ENCODE measurements at places on chromosomes 6 and 20.

GRCh38 chr6:80454197-80454596 is 347.7 kb downstream of the BCKDHB start:
- DNase-seq = no peak

- no peak for DNase-seq
Observed at GRCh38 chr20:62309947-62310756, 7.4 kb downstream of the ADRM1 start.

GRCh38 chr6:78482801-78483552 is 384.4 kb upstream of the IRAK1BP1 start:
- no peak for DNase-seq

DNA sequence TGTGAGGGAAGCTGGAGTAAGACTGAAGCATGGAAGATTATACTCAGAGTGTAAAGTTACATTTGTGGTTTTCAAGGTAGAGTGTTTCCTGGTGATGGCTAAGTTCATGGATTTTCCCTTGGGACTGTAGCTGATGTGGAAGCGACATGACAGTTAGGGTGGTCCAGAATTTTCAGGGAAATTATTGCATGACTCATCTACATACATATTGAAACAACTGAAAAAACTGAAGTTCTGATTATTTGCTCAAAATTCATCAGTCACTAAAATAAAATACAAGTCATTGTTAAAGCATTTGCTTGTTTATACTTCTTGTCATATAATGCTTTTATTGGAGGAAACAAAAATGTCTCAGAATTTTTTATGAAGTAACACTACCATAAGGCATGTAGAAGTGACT is 700.0 kb downstream of the RFPL4B start:
- DNase-seq = no peak

GRCh38 chr20:49446808-49447207 is 35.7 kb downstream of the KCNB1 start:
- no peak for DNase-seq

- no peak for DNase-seq
Observed at GRCh38 chr6:19719691-19720128, 117.5 kb upstream of the ID4 start.

DNA sequence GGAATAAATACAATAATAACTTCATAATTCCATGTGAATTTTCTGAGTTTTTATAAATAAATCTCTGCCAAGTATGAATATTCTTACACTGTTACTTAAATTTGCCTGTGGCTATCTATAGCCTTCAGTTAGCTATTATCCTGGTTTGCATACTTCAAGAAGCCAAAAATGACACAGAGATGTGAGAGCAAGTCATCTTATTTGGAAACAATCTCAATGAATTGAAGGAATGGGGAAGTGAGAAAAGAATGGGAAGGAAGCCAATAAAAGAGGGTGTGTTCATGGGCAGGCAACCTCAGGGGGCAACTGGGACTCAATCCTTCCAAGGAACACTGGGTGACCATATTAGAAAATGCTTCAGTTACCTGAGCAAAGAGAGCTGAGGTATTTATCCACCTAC is 9.9 kb downstream of the HAO1 start:
- no peak for DNase-seq

DNA sequence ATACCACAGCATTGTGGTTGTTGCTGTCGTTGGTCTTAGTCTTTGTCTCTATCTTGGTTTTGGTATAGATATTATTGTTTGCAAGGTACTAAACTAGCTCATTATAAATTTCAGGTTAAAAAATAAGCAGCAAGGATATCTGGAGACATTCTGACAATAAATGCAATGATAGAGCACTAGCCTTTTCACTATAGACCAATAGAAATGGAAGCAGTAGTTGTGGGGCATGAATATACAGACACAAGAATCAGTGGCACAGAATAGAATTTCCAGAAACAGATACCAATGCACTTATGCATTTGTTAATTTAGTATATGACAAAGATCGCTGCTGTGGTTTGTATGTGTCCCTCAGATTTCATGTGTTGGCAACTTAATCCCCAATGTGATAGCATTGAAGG is 31.1 kb upstream of the CFAP206 start:
- no peak for DNase-seq

- no peak for DNase-seq
Observed at GRCh38 chr6:131581523-131581922, 8.5 kb downstream of the ARG1 start.

- DNase-seq = no peak
Observed at GRCh38 chr6:57040011-57040410, 6.5 kb upstream of the KIAA1586 start.

All from stimulated activated CD4-positive, alpha-beta T cell treated with anti-CD3 and anti-CD28 coated beads, Interleukin-2, amount 100 ng/mL, for 4 hours (primary cell).